Adrenal gland (tissue), 19 donors: ENCODE measurements at places on chromosomes 5 and 9.

GRCh38 chr9:33374634-33375237, 27.6 kb downstream of the AQP7 start:
- peak; percentile 88 for DNase-seq

- DNase-seq: no peak
These were observed 20.9 kb downstream of the NDUFA8 start for GRCh38 chr9:122138560-122139268.

DNA sequence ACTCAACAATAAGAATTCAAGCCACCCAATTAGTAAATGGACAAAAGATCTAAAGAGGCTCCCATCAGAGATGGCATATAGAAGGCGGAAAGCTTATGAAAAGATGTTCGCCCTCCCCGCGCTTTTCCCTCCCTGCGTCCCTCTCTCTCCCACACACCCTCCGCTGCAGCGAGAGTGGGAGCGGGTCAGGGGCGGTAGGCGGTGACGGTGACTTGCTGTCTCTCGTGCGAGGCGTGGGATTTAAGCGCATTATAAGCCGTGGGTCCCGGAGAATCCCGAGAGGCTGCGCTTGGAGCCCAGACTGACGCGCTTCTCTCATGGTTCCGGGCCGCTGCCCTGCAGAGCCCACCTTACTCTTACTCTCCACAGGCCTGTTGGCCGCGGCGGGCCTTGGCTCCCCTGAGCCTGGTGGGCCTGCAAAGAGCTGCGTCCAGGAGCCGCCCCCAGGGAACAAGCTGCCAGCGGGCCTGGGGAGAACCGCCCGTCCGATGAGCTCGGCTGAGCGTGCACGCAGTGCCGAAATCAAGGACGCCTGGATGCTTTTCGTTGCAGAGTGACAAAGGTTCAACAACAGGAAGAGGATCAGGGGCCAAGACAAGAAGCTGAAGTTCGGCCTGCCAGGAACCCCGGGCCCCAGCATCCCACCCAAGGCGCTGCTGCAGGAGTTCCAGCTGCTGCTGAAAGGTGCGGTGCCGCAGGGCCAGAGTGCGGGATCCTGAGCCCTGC, 42.6 kb upstream of the BICD2 start:
- no peak for DNase-seq

- no peak for DNase-seq
These were observed 1.2 kb downstream of the UHRF2 start for GRCh38 chr9:6414247-6414641.

DNA sequence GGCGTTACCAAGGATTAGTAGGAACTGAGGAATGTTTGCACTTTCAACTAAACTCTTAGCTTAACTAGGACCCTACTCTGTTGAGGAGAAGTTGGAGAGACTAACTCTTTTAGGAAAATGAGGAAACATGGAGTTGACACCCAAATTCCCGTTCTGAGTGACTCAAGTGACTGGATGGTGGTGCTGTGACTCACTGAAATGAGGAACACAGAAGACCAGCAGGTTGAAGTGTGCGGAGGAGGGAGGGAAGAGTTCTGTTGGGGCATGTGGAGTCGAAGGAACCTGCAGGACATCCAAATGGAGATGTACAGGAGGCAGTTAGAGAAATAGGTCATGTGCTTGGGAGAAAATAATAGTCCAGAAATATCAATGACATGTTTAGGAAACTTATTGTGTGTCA, 8.2 kb downstream of the HEXB start:
- no peak for DNase-seq

DNA sequence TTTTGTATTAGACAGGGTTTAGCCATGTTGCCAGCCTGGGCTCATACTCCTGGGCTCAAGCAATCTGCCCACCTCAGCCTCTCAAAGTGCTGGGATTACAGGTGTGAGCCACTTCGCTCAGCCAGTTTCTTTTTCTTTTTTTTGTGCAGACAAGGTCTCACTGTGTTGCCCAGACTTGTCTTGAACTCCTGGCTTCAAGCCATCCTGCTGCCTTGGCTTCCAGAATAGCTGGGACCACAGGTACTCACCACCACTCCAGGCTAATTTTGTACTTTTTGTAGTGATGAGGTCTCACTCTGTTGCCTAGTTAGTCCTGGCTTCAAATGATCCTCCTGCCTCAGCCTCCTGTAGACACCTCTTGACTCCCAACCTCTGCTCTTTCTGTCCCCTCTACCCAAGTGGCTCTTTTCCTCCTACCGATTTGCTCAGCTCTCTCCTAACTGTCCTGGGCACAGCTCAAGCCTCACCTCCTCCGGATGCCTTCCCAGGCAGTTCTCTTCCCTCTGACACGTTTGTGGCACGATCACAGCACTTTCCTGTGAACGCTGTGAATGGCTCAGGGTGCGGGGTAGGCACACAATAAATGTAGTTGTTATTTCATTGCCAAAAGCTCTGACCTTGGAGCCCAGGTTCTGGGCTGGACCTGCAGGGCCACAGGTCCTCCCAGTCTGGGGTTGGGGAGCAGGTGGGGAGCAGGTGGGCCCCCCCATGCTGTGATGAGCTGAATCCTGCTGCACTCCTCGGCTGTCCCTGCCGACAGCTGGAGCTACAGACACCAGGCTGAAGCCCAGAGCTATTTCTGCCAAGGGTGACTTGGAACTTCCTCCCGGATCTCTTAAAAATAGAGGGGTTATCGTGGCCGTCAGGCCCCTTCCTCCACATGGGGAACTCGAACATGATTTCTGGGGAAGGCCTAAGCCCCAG, 23.9 kb downstream of the GFI1B start:
- DNase-seq: no peak

GRCh38 chr5:69368458-69369339, 621 bp downstream of the AK6 start:
- no peak for DNase-seq

GRCh38 chr5:55720188-55720703, 8.1 kb upstream of the SLC38A9 start:
- no peak for DNase-seq

DNA sequence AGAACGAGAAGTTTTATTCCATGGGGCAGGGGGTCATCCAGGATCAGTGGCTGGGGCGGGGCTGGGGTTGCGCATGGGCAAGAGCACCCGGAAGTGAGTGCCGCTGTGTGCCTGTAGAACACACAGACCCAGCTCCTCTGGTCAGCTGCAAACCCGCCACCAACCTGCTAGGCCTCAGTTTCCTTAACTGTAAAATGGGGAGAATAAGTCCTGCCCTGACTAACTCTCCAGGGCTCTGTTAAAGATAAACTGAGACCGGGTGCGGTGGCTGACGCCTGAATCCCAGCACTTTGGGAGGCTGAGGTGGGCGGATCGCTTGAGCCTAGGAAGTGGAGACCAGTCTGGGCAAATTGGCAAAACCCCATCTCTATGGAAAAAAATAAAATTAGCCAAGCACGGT, 152.2 kb downstream of the GABBR2 start:
- no peak for DNase-seq

DNA sequence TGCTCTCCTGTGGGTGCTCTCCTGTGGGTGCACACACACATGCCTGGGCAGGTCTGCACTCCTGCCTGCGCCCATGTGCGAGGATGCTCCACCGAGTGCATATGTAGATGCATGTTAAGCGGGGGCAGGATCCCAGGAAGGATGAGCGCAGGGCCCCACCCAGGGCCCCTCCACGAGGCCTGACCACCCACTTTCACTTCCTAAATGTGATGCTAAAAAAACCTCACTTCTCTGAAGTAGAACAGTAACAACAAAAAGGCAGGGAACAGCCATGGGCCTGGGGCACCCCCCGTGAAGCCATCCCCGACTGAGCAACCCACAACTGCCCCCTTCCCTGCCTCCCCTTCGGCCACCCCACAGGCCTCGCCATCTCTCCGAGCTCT, 48.2 kb upstream of the SARDH start:
- DNase-seq: no peak

DNA sequence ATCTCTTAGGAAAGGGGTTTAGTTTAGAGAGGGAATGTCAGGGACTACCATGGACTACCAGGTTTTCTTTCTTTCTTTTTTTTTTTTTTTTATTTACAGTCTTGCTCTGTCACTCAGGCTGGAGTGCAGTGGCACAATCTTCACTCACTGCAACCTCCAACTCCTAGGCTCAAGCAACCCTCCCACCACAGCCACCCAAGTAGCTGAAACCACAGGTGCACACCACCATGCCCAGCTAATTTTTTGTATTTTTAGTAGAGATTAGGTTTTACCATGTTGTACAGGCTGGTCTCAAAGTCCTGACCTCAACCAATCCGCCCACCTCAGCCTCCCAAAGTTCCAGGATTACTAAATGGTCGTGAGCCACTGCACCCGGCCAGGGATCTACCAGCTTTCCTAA, 572.7 kb downstream of the CAAP1 start:
- DNase-seq: no peak

- peak; percentile 79 for DNase-seq
These were observed 30.4 kb upstream of the NOTCH1 start for GRCh38 chr9:136576269-136576626.

DNA sequence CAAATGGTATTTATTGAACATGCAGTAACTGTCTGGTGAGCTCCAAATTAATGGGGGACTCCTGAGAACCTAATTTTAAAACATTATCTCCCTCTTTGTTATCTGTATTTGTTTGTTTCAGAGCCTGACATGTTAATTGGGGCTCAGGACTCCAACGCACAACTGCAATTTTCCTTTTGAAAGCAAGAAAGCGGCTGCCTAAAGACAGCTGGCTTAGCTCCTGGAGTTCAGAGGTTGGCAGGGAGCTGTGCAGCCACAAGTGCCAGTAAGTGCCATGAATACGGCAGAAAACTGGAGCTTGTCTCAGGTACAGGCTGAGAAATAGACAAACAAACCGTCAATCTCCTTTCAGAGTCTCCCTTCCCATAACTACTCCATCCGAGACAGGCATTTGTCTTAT, 80.9 kb downstream of the PPP2R2B start:
- no peak for DNase-seq

- no peak for DNase-seq
These were observed 43.4 kb downstream of the ERBIN start for GRCh38 chr5:65969539-65970393.

DNA sequence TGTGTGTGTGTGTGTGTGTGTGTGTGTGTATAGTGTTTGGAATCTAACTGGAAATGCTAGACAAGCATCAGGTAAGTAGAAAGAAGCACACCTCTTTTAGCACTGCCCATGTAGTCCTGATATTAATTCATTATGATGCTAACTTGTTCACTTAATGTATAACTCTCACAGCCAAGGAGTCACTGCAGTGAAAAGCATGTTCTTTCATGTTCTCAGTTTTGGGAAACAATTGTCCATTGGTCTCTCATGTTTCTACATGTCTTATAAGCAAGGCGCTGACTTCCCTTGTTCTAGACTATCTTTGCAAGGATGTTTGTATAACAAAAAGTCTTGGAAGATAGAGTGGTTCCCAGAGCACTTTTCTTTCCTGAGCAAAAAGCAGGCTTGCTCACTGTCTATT, 148.8 kb upstream of the TNPO1 start:
- DNase-seq: no peak

GRCh38 chr5:91416491-91416890, 33.4 kb upstream of the ARRDC3 start:
- DNase-seq: no peak
